ENCODE measurements at places on chromosomes 3 and 15.

DNA sequence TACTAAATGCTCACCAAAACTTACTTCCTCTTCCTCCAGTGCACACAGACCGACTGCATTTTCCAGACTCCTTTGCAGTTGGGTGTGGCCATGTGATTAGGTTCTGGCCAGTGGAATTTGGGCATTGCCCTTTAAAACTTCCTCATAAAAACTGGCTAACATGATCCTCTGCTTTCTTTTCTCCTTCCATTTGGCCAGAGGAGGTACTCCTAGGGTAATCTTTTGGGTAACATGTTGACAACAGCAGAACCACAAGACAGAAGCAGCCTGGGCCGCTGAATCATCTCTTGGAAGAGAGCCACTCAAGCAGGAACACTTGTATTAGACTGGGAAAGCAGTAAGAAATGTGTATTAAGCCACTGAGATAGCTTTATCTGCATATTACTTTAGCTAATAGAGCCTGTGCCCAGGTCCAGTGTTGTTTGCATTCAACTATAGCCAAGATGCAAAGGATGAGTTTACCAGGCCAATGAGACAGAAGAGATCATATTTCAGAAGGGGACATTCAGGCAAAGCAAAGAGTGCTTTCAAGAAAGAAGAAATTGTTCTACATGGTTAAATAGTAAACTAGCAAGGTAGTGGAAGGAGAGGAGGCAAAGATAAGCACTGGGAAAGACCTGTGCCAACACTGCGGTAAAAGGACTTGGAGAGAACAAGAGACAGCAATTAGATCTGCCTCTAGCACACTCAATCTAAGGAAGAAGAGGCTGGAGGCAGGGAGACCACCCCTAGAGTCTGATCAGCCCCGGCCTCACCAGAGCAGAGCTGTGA, 79.8 kb downstream of the PLCH1 start:
- no peak for DNase-seq

DNA sequence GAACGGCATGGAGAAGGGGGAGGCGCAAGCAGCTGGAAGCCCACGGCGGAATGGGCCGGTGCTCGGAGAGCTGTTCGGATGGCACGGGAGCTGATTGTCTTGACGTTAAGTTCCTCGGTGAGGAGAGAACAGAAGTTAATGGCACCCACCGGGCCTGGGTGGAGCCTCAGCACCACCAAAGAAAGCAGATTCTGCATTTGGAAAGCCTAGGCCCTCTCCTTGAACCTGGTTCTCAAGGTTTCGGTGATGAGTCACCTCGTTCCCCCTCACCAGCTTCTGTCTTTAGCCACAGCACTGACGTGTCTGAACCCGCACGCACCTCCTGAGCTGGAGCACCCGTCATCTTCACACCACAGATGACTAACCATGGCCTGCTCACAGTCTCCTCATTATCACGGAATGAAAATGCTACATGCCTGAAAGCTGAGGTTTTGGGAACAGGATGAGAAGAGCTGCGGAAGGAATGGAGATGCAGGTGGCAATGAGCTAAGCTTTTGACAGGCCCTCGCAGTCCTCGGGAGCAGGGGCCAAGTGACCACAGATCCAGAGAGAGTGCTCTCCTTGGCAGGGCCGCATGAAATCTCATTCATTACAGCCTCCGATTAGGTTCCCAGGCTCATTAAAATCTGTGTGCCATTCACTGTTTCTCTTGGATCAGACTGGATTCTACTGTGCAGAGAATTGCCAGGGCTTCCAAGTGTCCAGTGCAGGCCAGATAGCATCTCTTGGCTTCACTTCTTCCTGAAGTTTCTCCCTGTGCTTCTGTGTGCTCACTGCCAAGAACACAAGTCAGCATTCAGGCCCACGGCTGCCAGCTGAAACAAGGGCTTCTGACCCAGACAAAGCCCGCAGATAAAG, 96.3 kb upstream of the DLG1 start:
- no peak for DNase-seq

DNA sequence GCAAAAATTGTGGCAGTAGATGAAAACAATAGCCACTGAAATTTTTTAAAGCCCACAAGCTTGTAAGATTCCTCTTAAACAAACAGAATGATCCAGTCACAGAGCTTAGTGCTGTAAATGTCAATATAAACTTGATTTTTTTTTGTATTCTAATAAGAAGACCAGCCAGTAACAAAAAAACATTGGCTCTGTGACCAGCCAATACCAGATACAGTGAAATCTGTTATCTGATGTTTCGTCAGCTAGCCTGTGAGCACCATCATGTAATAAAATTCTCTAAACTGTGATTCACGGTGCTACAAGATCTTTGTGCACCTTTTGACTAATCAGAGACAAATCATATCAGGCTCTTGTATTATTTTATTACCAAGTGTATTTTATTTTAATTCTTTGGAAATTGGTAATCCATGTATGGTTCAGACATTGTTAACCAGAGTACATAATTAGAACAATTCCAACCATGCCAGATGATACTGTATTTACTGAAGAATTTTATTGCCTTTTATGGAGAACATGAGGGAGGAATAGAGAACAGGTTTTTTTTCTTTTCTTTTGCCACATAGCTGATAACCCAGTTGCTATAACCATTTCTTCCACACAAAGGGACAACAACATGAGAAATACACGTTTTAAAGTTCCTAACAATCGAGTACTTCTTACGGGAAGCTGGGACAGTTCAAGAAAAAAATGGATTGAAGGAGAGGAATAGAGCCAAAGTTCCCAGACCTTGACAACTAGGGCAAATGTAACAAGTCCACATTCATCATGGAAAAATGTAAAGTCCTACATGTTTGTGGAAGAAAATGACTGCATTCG, 71.9 kb downstream of the FILIP1L start:
- no peak for DNase-seq

DNA sequence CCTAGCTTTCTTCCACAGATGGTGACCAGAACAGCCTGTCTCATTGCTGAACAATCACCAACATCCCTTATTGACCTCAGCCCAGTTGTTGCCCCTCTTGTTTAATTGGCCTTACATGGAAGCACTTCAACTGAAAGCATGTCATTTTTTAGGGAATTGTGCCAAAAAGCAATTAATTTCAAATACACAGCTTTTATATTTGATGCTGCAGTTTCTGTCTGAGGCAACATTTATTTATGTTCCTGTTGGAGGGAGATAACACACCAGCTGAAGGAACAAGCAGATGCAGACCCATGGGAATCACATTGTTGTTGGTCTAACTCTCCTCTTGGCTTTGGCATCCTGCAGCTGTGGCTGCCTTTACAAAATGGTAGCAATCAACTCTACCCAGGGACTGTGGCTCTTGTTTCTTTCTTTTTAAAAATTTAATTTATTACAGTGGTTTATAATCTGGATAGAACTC, 498.1 kb upstream of the RGMA start:
- no peak for DNase-seq

DNA sequence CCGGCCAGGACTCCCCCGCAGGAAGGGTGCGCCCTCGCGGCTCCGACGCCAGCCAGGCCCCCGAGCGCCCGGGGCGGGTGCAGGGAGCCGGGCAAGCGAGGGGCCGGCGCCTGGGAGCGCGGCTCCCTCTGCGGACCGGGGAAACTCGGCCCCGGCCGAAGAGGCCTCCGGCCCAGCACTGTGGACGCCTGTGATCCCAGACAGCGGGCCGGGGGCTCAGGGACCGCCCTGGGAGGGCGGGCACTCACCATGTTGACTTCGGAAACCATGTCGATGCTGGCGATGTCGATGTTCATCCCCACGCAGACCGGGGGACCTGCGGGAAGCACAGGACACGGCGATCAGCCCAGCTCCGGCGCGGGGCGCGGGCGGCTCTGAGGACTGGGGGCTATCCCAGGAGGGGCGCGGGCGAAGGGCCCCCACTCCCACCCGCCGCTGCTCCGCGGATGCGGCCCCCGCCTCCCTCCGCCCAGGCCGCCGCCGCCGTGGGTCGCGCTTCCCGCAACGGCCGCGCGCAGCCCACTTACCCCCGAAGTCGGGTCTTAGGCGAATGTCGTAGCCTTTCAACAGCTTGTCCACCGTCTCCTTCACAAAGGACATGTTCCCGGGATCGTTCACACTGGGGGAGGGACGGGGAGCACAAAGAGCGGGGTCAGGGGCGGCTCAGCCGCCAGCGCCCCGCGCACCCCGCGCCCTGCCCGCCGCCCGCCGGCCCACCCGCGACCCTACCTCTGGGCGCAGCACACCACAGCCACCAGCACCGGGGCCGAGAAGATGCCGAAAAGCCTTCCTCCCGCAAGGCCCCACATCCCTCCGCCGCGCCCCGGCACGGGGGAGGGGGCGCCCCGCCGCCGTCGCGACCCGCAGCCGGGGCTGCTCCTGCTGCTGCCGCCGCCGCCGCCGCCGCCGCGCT, at the start of gene GABRB3:
GABRB3 (minus strand) TSS at position 913 of the 913 bp plus-strand sequence.
- DNase-seq: no peak

Data from type B pancreatic cell (in vitro differentiated cells).